ENCODE measurements at places on chromosomes 1 and 21.

- no peak for DNase-seq
These were observed 875.8 kb downstream of the USP25 start for GRCh38 chr21:16605597-16605996.

GRCh38 chr1:183571678-183572268, 18.5 kb downstream of the NCF2 start:
- no peak for DNase-seq

DNA sequence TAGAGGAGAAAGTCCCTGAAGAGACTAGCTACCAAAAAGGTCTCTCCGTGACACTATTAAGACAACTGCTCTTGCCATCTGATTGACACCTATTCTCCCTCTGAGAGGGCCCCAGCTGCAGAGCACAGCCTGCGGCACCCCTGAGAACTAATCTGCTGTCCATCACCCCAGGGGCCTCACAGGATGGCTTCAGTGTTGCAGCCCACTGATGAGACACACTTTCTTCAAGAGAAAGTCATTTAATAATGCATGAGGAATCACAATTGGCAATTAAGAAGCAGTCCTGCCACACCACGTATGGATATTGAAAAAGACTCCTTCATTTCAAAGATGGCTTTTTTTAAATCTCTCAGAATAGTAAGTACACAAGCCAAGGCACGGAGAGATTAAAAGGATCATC, 48.9 kb downstream of the CAPN8 start:
- no peak for DNase-seq

- no peak for DNase-seq
These were observed 90.4 kb downstream of the ROR1 start for GRCh38 chr1:63864224-63864641.

DNA sequence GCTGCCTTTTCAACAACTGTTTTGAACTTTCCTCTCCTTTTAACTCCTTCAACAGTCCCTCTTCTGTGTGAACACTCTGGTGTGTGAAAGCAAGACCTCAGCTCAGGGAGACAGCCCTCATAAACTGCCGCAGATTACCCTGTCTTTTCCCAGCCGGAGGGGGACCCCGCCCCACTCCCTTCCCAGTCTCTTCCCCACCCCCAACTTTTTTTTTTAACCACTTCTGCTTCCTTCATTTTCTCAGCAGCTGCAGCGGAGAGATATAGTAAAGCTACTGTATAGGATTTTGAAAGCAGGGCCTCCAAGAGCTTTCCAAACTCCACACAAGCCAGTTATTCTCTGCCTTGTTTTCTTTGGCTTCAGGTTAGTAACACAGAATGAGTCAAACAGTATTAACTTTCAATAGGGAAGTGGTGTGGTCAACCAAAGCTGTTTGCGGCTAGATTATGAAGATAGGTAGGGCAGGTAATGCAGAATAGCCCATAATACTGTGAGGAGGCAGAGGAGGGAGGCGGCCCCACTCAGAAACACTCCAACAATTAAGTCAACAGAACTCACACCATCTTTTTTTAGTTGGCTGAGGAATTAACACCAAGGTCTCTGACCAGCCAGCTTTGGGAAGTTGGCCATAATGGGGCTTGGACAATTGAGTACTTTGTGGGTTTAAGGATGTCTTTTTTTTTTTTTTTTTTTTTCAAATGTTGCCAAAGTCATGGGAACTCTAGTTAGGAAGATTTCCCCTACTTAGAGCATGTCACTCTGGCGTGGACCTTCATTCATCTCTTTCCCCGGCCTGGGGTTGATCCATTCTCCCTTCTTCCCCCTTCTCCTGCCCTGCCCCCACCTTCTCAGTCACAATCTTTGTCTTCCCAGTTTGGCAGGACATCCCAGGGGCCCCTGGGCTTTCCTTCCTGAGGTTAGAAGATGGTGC, 177.0 kb downstream of the CLIC6 start:
- peak; percentile 52 for DNase-seq

Measured in CD4-positive, alpha-beta T cell treated with Interleukin-10 for 1 hour (primary cell).